Activated T-cell treated with anti-CD3 and anti-CD28 coated beads for 1 hour (primary cell): ENCODE measurements at places on chromosomes 5 and 9.

DNA sequence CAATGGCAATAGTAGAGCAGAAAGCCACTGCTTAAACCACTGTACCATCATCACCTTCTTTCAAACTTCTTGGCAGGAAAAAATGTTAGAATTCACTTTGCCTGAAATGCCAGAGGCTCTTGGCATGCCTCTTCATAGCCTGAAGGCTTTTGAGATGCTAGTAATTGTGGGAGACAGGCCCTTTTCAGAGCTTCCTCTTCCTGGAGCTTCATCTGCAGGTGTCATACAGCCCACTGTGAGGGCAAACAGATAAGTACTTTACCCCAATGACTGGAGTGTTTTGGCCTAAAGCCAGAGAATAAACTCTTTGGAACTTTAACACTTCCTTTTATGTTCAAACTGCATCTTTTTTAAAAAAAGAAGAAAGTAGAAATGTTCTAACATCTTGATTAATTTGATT, 81.3 kb upstream of the TMEM171 start:
- DNase-seq = no peak

- DNase-seq = no peak
These were observed 1241.5 kb upstream of the WWC1 start for GRCh38 chr5:167049771-167050567.

- DNase-seq = no peak
These were observed 170.0 kb downstream of the CCDC171 start for GRCh38 chr9:15722888-15723287.

- no peak for DNase-seq
These were observed 110.9 kb downstream of the PAX5 start for GRCh38 chr9:36923025-36923625.

DNA sequence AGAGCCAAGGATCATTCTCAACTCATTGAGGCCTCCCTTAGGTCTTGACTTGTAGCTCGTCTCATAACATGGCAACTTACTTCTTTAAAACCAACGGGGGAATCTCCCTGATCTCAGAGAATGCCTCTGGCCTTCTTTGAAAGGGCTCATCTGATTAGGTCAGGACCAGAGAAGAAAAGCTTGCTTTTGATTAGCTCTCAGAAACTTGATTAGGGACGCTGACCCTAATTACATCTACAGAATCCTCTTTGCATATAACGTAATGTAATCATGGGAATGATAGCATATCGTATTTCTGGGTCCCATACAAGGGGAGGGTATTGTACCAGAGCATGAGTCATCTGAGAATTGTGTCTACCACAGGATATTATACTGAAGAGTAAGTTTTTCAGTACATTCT, 125.1 kb upstream of the SH3GL2 start:
- no peak for DNase-seq
